ENCODE measurements at places on chromosomes 1 and 21. TPM values are rescaled to one million over a fixed set of nuclear protein-coding genes. Genes with fewer than 3 reads are reported as not detected.
A peak's percentile ranks its signal among the peaks of the same experiment; 100 is the strongest.

GRCh38 chr1:225253173-225253572 is 174.7 kb downstream of the LBR start:
- DNase-seq: no peak

GRCh38 chr1:53483656-53484055 is 24.5 kb downstream of the DMRTB1 start:
- DNase-seq: no peak

- DNase-seq: no peak
Measured at GRCh38 chr21:42386034-42386591, 9.7 kb downstream of the TMPRSS3 start.

DNA sequence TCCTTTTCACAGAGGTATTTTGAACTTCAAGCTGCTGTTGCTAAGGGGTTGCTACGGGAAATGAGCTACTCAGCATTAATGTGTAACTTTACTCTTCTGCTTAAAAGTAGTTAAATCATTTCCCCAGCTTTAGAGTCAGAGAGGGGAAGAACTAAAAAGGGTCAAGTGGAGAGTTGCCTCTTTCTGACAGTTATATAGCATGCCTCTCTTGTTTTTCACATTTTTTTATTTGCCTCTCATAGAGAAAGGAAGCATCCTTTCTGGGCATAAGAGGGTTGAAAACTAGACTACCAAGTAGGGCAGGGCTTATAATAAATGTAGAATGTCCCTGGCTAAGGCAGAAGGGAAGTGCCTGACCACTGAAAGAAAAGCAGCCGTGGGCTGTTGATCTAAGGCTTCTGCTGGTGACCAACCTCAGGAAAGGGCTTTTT is 10.1 kb upstream of the ELAVL4 start:
- DNase-seq: no peak

- DNase-seq: no peak
Measured at GRCh38 chr1:173276922-173277800, 70.0 kb upstream of the TNFSF4 start.

- DNase-seq: no peak
Measured at GRCh38 chr1:20442920-20443625, 42.9 kb downstream of the CAMK2N1 start.

- DNase-seq: no peak
Measured at GRCh38 chr1:177849130-177849529, 120.7 kb downstream of the SEC16B start.

GRCh38 chr1:50300297-50300696 is 122.9 kb downstream of the DMRTA2 start:
- DNase-seq: no peak

- no peak for DNase-seq
Measured at GRCh38 chr1:100354971-100355394, 2.7 kb downstream of the CDC14A start.

GRCh38 chr1:7136166-7136953 is 351.1 kb downstream of the CAMTA1 start:
- DNase-seq: no peak

DNA sequence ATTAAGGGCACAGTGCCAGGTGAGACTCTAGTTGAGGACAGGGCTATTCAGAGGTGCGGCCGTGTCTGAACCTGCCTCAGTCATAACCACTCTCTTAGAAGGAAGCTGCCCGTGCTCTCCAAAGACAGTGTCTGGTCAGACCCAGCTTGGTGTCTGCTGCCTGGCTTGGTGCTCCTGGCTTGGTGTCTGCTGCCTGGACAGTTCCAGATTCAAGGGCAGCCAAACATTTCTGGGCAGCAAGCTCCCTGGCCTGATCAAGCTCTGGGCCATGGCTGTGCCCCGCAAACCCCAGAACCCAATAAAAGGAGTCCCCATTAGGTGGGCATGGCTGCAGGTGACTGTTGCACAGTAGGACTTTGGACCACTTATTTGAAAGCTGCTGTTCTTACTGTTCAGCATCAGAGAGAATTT is 27.7 kb downstream of the NEK2 start:
- DNase-seq: no peak

DNA sequence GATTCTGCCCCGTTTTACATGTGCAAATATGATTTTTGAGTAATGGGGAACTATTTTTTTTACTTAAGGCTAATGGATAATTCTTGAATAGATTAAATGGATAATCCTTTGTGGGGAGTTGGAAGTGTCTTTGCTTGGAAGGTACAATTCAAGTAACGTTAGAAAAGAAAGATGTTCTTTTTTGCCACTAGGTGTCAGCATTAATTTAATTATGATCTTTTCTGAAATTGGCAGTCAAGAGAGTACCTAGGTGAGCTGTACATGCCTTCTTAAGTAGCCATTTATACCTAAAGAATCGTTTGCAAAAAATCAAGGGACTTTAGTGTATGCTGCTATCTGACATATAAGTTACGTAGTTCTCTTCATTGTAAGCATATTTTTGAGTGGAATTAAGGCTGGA is 2.2 kb downstream of the FBXO28 start:
- DNase-seq: no peak

GRCh38 chr1:200888349-200888838 is 6.3 kb upstream of the INAVA start:
- no peak for DNase-seq

GRCh38 chr21:33976082-33977016 is 60.7 kb upstream of the ATP5PO start:
- DNase-seq: peak; percentile 43

DNA sequence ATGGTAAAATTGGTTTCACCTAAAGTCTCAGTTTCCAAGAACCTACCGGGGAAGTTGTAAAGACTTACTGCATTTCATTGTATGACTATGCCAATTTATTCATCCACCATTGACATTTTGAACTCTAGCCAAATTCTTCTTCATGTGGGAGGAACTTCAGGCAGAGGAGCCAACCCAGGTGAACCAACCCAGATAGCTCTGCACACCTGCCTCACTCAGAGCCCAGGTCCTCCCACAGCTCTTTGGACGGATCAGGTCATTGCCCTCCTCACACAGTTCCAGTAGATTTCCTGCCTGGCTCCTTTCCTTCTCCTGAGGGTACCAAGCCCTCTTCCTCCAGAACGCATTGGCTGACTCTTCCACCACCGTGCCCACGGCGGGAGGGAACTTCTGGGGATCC is 121.7 kb downstream of the DTL start:
- no peak for DNase-seq

DNA sequence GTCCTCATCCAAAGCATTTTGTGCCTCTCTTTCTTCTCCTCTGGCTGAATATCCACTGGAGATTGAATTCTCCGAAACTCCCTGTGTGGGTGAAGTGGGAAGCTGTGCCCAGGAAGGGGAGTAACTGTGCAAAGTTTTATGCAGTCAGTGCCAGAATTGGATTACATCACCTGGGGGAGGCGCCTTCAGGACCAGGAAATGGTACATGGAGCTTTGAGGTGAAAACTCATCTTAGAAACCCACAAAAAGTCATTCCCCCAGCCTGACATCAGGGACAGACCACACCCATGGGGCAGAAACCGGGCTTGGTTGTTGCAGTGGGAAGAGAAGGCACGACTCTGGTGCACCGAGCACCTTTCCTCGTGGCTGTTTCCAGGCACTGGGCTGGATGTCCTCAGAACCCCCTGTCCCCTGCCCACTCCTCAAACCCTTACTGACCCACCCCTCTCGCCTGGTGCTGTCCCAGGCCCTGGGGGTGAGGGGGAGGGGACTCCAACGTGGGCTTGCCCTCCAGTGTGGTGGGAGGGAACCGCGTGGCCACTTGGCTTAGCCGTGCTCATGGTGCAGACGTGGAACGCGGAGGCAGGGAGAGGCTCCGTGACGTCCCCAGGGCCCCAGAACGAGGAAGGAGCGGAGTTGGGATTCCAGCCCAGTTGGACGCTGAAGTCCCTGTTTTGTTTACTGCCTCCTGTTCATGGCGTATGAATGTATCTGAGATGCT is 15.7 kb downstream of the TFF3 start:
- no peak for DNase-seq

DNA sequence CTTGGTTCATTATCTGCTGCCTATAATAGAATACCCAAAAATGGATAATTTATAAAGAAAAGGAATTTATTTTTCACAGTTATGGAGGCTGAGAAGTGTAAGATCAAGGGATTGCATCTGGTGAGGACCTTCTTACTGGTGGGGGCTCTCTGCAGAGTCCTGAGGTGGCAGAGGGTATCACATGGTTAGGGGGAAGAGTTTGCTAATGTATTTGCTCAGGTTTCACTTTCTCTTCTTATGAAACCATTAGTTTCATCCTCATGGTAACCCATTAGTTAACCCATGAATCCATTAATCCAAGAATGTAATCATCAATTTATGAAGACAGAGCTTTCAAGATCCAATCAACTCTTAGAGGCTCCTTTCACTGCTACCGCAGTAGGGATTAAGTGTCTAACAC is 120.6 kb downstream of the DNM3 start:
- no peak for DNase-seq

DNA sequence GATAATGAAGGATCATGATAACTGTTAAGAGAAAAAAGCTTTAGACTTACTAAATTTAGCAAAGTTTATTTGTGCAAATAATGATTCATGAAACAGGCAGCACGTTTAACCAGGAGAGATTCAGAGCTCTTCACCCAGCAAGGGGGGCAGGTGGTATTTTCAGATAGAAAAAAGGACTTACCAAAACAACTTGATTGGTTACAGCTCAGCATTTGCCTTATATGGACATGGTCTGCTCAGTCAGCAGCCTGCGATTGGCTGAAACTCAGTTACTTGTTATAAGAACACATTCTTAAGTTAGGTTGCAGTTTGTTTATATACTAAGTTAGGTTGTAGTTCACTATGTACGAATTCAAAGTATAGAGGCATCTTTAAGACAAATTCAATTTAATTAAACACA is 165.6 kb downstream of the DUSP10 start:
- DNase-seq: no peak

- DNase-seq: no peak
Measured at GRCh38 chr21:43664358-43664757, 5.0 kb downstream of the RRP1B start.

DNA sequence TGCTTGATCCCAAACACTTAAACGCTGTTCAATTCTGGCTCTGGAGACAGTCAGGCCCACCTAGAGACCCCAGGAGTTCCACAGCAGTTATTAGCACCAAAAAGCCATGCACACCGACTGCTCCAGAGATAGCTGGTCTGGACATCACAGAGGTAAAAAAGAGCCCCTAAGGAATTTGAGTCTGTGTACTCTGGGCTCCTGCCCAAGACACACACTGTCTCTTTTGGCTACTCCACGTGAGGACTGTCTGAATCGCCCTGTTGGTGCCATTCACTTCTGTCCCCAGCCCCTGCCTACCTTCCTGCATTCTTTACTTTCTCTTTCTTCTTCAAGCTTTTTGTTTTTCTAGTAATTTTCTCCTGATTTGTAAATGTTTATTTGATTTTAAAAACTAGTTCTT is 197.4 kb downstream of the ADGRL2 start:
- DNase-seq: no peak

KRTAP7-1 gene
- not detected for total RNA-seq

FCER1G gene
- 17.1 TPM for total RNA-seq

CELA3A gene
- 4.8 TPM for total RNA-seq

LORICRIN gene
- not detected for total RNA-seq

FMN2 gene
- total RNA-seq: not detected

MACF1 gene
- 436 TPM for total RNA-seq

KRTAP19-1 gene
- total RNA-seq: not detected
